CD4-positive, alpha-beta memory T cell (primary cell): ENCODE measurements at places on chromosomes 12 and 14.

DNA sequence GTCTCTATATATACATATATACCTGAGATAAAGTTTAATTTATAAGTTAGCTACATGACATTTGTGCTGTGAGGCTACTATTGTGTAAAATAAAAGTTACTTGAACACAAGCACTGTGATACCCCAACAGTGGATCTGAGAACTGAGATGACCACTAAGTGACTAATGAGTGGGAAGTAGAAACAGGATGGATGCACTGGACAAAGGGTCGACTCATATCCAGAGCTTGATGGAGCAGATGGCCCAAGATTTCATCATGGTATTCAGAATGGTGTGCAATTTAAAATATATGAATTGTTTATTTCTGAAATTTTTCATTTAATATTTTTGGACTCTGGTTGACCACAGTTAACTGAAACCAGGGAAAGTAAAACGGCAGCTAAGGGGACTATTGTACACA lies 908.6 kb upstream of the MDGA2 start:
- DNase-seq = no peak

GRCh38 chr12:91194500-91194899 lies 11.9 kb upstream of the DCN start:
- no peak for DNase-seq

- no peak for DNase-seq
Observed at GRCh38 chr14:34797747-34798583, 77.2 kb downstream of the BAZ1A start.

DNA sequence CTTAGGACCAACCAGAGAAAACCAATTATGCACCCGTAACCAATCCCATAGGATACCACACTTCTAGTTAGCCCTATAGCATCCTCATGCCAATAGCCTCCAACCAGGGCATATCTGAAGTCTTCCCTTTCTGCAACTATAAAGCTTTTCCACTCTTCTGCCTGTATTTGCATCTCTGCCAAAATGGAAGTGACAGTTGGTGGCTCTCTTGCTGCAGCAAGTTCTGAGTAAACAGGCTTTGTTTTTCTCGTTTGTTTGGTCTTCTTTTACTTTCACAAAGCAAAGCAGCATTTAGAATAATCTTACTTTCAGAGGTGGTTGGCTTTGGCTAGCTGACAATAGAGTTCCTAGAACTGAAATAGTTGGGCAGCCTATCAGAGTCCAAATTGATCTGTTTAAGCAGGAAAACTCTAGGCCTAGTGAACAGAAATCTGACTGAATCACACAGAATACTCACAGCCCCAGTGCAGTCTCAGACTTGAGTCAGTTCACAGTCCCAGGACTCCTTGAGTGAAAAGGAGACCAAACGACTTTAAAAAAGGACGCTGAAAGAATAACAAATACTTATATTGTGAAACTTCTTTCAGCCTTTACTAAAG lies 1029.7 kb upstream of the LRFN5 start:
- no peak for DNase-seq

DNA sequence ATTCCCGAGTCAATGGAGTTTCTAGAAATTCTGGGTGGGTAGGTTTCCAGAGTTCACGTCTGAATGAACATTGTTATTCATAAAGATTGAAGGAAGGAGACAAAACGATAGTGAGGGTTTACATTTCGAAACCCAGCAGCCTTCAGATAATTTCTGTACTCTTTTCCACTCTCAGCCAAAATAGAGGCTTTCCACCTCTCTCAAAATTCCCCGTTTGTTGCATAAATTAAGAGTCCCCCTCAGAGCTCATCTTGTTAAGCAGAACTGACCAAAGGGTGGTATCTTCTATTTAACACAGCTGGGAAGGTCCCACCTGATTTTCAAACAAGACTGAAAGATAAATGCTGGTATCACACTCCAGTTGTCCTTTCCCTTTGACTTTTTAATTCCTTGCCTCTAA lies 21.5 kb upstream of the YARS2 start:
- no peak for DNase-seq

GRCh38 chr14:67675219-67675582 lies 769 bp upstream of the VTI1B start:
- no peak for DNase-seq

- DNase-seq = no peak
Observed at GRCh38 chr12:55850893-55851292, 8.2 kb upstream of the MMP19 start.

DNA sequence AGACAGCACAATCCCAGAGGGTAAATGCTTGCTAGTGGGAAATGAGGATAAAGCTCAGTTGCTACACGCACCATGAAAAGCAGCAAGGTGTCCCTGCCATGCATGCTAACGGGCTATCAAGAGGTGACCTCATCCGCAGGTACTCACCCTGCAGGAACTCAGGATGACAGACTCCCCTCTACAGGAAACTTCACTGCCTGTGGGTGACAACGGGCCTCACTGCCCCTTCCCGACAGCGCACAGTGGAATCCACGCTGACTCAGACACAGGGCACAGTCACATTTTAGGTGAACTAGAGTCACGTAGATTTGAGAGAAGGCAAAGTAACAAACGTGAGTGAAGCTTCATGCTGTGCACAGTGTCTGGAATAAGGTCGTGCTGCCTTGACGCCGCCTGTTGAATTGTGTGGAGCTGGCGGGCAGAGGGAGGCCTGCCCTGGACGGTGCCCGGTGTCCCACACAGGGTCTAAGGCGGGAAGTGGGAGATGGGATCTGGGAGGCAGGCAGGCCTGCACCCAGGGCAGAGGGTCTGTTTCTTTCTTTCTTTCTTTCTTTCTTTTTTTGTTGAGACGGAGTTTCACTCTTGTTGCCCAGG lies 331.8 kb downstream of the TMEM132D start:
- no peak for DNase-seq

DNA sequence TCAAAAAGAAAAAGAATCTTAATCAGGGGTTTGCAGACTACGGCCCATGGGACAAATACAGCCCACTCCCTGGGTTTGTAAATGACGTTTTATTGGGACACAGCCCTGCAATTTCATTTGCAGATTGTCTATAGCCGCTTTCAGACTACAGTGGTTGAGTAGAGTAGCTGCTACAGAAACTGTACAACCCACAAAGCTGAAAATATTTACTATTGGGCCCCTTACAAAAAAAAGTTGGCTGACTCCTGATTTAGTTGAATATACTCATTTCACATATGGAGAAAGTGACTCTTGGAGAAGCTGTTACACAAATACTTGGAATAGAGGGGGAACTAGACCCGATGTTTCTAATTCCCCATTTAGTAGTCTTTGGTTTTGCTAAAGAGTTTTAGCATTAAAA lies 162.5 kb upstream of the NOS1 start:
- DNase-seq = no peak
